Right lobe of liver (tissue), 6 donors: ENCODE measurements at places on chromosomes 13 and 19. TPM values are rescaled to one million over a fixed set of nuclear protein-coding genes. Genes with fewer than 3 reads are reported as not detected.

- H3K27me3 ChIP-seq, result no peaks in the 10 kb centered on the region
- no peaks in the 10 kb centered on the region for H3K36me3 ChIP-seq
- H3K4me3 ChIP-seq, result no peak overlapping the region
Measured at GRCh38 chr13:22112956-22113745, 442.3 kb downstream of the FGF9 start.

EDNRB gene
- 27.8 TPM for total RNA-seq

DNA sequence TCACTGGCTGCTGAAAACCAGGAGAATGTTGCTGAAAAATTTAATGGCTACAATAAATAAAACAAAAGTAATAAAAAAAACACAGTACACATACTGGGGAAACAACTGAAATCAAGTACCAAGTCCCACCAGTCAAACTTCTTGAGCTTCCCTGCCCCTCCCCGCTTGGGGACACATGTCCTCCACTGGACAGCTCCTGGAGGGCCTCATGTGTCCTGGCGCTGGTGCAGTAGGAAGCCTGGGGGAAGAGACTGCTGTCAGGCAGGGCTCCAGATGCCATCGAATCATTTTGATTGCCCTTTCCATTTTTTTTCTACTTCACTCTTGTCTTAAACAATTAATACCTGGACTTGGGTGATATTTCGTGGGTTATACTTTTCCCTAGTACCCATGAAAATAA, 26.6 kb upstream of the SLC35E1 start:
- no peaks in the 10 kb centered on the region for H3K27me3 ChIP-seq
- H3K27ac ChIP-seq, result no peak overlapping the region
- H3K4me3 ChIP-seq, result no peak overlapping the region

DNA sequence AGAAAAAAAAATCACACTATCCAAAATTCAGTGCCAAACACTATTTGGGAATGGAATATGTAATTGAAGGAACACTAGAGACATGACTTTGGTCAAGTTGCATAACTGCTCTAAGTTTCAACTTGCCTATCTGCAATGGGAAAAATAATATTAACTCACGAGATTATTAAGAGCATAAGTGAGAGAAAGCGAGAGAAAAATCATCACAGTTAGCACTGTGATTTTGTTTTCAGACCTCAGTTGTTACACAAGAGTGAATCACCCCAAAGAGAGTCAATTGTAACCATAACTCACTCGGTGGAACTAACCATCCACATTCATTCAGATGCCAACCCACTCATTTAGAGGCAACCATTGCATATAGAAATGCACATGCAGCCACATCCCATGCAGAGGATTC, 147.1 kb downstream of the NHLRC3 start:
- no peaks in the 10 kb centered on the region for H3K27me3 ChIP-seq
- H3K4me3 ChIP-seq, result no peak overlapping the region
- DNase-seq, result no peak
- H3K4me1 ChIP-seq, result no peaks in the 10 kb centered on the region

PTPRH gene
- total RNA-seq, result 4.2 TPM

- H3K36me3 ChIP-seq, result no peaks in the 10 kb centered on the region
- peak overlapping the region; percentile 88 for H3K4me3 ChIP-seq
- no peaks in the 10 kb centered on the region for H3K27me3 ChIP-seq
- no peaks in the 10 kb centered on the region for H3K4me1 ChIP-seq
- H3K27ac ChIP-seq, result peak overlapping the region; percentile 58
- no peak for DNase-seq
Measured at GRCh38 chr19:37778613-37779126, 716 bp downstream of the ZNF573 start.

GRCh38 chr13:82062772-82063171, 1721.8 kb upstream of the SPRY2 start:
- H3K36me3 ChIP-seq, result no peaks in the 10 kb centered on the region
- H3K4me1 ChIP-seq, result no peaks in the 10 kb centered on the region
- no peak for DNase-seq
- no peaks in the 10 kb centered on the region for H3K27me3 ChIP-seq
- H3K27ac ChIP-seq, result no peak overlapping the region

PHLDB3 gene
- 9.6 TPM for total RNA-seq

DNA sequence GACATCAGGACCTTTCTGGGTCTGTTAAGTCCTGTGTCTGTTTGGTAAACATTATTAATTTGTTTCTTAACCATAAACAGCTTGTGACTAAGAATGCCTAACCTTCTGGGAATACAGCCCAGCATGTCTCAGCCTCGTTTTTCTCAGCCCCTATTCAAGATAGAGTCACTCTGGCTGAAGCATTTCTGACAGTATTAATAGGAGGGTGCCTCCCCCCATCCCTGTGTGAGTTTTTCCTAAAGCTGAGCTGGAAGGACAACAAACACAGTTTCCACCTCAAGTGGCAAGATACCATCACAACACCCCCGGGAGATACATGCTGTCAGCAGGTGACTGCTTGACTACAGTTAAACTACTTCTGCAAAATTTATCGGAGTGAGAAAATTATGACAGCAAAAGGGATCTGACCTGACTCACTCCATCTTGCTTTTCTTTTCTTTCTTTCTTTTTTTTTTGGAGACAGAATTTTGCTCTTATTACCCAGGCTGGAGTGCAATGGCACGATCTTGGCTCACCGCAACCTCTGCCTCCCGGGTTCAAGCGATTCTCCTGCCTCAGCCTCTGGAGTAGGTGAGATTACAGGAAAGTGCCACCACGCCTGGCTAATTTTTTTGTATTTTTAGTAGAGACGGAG, 59.3 kb upstream of the ABCC4 start:
- no peak overlapping the region for H3K27ac ChIP-seq
- H3K27me3 ChIP-seq, result no peaks in the 10 kb centered on the region

VAV1 gene
- 4.3 TPM for total RNA-seq

DNA sequence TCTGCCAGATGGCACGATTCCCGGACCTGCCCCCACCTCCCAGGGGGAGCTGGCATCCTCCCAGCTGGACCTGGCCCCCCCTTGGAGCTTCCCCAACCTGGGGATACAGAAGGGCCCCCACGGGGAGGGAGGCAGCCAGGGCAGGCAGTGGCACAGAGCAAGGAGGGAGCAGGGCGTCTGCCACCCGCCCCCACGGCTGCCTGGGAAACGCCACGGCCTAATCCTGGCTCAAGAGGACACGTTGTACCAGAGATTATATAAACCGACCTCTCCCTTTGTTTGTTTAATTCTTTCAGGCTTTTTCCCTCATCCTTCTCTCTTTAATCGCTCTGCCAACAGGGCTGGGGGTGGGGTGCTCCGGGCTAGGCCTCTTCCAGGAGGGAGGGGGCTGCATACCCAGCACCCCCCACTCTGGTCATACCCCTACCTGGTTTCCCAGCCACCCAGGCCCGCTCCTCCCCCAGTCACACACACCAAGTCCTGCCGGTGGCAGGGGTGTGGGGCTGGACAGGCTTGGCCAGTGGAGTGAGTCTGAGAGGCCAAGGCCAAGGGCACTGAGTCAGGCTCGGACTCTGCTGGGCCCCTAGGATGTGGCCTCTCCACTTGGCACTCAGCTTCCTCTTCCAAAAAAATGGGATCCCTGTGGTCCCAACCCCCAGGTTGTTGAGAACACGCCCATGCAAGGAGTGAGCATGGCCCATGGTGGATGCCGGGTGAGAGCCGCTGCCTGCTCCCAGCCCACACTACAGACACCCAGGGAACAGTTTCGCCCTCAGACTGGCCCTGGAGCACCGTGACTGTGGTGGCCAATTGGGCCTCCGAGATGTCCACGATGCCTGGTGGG, 29.5 kb upstream of the NFIC start:
- peak; percentile 97 for DNase-seq
- H3K27ac ChIP-seq, result peak overlapping the region; percentile 87
- H3K27me3 ChIP-seq, result no peaks in the 10 kb centered on the region
- peaks cover 9% of the 10 kb centered on the region for H3K4me1 ChIP-seq
- H3K4me3 ChIP-seq, result no peak overlapping the region

DNA sequence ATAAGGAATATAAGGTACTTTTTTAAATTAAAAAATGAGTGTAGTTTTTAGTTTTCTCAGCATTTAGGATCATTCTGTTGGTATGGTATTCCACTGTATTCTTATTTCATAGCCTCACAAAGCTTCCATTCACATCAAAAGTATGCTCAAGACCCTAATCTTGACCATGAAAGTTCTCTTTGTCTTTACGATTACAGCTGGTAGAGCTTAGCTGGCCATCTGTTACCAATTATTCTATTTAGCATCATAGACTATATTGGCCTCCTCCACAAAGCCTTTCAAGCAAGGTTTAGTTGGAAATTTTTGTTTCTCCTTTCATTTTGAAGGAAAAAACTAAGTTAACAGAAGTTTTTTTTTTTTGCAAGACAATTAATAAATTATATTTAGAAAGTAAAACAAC, 245.1 kb downstream of the KCTD12 start:
- no peak overlapping the region for H3K27ac ChIP-seq
- H3K36me3 ChIP-seq, result no peaks in the 10 kb centered on the region
- no peaks in the 10 kb centered on the region for H3K4me1 ChIP-seq
- no peak overlapping the region for H3K4me3 ChIP-seq
- H3K27me3 ChIP-seq, result no peaks in the 10 kb centered on the region

GRCh38 chr19:15114153-15114540, 6.9 kb downstream of the SYDE1 start:
- no peak overlapping the region for H3K4me3 ChIP-seq
- H3K27me3 ChIP-seq, result no peaks in the 10 kb centered on the region
- DNase-seq, result no peak
- H3K36me3 ChIP-seq, result no peaks in the 10 kb centered on the region
- no peak overlapping the region for H3K27ac ChIP-seq

ZNF546 gene
- 2.0 TPM for total RNA-seq

DNA sequence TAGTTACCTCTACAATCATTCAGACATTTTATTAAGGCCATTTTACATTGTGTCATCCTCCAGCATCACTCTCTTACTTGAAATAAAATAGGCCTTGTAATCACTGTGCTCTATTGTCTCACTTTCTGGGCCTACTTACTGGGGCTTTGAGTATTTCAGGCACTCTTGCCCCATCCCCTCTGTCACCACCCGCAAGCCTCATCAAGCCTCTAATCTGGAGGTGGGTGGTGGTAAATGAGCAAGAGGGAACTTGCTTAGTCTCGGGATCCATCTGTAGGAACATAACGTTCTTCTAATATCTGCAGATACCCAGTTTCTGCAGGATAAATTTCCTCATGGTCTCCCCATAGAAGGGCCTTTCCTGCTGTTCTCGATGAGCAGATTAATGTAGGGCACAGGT, 19.4 kb upstream of the GPR18 start:
- no peaks in the 10 kb centered on the region for H3K36me3 ChIP-seq
- no peaks in the 10 kb centered on the region for H3K4me1 ChIP-seq
- DNase-seq, result no peak
- H3K4me3 ChIP-seq, result no peak overlapping the region
- H3K27ac ChIP-seq, result no peak overlapping the region
- H3K27me3 ChIP-seq, result no peaks in the 10 kb centered on the region

SLC6A16 gene
- 1.6 TPM for total RNA-seq

DNA sequence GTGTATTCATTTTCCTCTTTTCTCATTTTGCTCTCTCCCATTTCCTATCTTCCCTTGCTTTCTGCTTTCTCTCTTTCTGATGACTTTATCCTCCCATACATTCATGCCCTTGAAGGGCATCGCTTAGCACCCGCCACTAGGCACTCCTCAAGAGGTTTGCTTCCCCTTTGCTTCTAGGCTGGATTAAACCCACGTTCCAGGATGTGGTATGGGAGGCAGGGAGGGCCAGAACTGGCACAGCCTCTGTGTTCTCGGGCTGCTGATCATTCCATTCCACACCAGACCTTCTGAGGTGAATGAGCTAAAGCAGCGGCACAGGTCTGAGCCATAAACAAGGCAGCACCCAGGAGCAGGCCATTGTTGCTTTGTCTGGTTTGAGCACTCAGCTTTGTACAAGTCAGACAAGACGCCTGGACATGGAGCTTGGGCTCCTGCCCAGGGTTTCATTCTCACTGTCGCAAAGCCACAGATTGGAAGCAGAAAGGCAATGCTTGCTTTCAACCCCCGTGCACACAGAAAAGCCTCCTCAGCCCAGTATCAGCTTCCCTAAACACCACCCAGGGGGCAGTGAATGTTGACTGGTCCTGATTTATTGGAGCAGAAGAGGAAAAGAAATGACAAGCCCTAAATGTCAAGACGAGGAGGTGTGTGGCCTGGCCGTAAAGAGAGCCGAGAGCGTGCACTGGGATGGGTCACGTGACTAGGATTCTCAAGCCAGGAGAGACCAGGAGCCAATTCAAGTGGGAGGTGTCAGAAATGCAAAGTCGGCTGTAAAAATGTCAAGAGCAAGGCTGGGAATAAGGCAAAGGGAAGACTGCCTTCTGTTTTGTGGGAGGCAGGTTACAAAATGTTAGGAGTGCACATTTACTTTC, 218.0 kb upstream of the SERP2 start:
- no peak overlapping the region for H3K27ac ChIP-seq
- H3K27me3 ChIP-seq, result no peaks in the 10 kb centered on the region
- no peak overlapping the region for H3K4me3 ChIP-seq
- H3K36me3 ChIP-seq, result no peaks in the 10 kb centered on the region

ZNF571 gene
- total RNA-seq, result 1.2 TPM

ITGBL1 gene
- 3.8 TPM for total RNA-seq

- H3K36me3 ChIP-seq, result peaks cover 9% of the 10 kb centered on the region
- H3K27me3 ChIP-seq, result no peaks in the 10 kb centered on the region
- no peak overlapping the region for H3K4me3 ChIP-seq
- no peak for DNase-seq
- peaks cover 14% of the 10 kb centered on the region for H3K4me1 ChIP-seq
- H3K27ac ChIP-seq, result no peak overlapping the region
Measured at GRCh38 chr19:3966051-3967017, 4.6 kb downstream of the DAPK3 start.

DNA sequence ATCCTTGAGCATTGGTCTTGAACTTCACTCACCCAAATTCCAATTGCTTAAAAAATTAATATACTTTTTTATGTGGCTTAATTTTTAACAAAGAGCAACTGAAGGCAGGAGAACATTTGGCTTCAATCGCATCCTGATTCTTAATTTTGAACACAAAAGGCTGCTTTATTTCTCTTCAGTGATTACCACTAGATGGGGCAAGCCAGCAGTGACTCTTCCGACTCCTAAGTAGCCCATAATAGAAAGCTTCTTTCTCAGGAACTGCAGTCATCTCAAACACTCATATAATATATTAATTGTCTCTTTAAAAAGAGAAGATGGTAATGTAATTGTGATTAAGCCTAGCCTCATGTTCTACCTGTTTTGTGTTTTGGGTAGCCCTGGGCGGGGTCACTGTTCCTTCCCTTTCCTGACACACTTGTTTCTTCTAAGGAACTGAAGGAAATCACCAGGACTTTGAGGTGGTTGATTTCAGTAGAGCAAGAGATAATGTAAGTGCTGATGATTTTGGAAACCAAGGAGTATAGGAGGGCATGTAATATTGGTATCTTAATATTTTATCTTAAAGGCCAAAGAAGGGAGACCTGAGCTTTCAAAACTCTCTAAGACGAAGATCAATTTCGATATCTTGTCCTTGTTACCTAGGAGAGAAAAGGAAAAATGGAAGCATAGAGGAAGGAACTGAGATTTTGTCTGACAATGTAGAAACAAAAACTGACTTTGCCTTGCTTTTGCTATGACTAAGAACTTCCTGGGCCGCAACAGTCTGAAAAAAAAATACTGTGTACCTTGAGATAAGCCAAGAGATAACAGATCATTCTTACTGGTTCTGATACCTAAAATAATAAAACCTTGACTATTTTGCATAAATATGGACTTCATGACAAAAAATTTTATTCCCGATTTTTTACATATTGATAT, 73.1 kb downstream of the TNFSF13B start:
- H3K36me3 ChIP-seq, result no peaks in the 10 kb centered on the region
- no peaks in the 10 kb centered on the region for H3K27me3 ChIP-seq
- no peak for DNase-seq
- H3K4me3 ChIP-seq, result no peak overlapping the region
- H3K4me1 ChIP-seq, result no peaks in the 10 kb centered on the region

- H3K27me3 ChIP-seq, result no peaks in the 10 kb centered on the region
- no peak overlapping the region for H3K27ac ChIP-seq
Measured at GRCh38 chr19:47228937-47229675, 1.9 kb downstream of the BBC3 start.
